Naive thymus-derived CD4-positive, alpha-beta T cell (primary cell): ENCODE measurements at places on chromosomes 11 and 22. TPM values are rescaled to one million over a fixed set of nuclear protein-coding genes. Genes with fewer than 3 reads are reported as not detected.

DNA sequence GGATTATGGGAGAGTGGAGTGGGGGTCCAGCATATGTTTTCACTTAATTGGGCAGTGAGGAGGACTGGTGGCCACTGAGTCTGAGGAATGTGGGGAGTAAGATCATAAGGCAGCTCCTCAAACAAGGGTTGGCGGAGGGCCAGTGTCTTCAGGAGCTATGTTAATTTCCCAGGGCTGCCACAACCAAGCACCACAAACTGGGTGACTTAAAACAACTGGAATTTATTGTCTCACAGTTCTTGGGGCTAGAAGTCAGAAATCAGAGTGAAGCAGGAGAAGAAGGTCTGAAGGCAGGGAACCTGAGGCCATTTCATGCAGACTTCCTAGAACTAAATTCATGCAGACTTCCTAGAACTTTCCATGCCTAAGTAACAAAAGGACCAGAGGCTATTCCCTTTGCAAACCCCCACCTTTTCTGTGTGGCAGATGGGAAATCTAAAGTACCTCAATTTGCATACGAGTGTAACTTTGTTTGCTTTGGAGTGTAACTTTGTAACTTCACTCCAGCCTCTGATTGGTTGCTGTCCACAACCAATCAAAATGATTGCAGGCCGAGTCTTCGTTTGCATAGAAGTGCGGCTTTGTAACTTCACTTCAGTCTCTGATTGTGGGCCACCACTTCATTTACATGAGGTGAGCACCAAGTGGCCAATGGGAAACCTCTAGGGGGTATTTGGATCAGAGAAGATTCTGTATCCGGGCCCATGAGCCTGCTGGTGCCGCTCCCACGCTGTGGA lies 50.5 kb upstream of the ZBED5 start:
- no peaks in the 10 kb centered on the region for H3K36me3 ChIP-seq
- H3K4me1 ChIP-seq, result no peaks in the 10 kb centered on the region
- no peak overlapping the region for H3K4me3 ChIP-seq
- no peak overlapping the region for H3K27ac ChIP-seq
- no peaks in the 10 kb centered on the region for H3K27me3 ChIP-seq

- no peaks in the 10 kb centered on the region for H3K27me3 ChIP-seq
- no peak for DNase-seq
- no peak overlapping the region for H3K27ac ChIP-seq
- no peak overlapping the region for H3K4me3 ChIP-seq
Observed at GRCh38 chr22:46905834-46906233, 143.4 kb downstream of the TBC1D22A start.

- no peak overlapping the region for H3K27ac ChIP-seq
- no peak for DNase-seq
- no peak overlapping the region for H3K4me3 ChIP-seq
Observed at GRCh38 chr11:102144357-102145355, 34.4 kb downstream of the YAP1 start.

DNA sequence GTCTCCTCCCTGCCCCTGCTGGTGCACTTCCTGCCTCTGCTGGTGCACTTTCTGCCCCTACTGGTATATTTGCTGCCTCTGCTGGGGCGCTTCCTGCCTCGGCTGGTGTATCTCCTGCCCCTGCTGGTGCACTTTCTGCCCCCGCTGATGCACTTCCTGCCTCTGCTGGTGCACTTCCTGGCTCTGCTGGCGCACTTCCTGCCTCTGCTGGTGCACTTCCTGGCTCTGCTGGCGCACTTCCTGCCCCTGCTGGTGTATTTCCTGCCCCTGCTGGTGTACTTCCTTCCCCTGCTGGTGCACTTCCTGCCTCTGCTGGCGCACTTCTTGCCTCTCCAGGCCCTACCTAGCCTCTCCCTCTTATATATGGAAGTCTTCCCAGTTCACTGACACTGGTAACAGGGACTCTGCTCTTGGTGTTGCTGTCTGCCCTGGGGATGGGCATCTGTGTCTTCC lies 10.1 kb downstream of the MTFP1 start:
- H3K36me3 ChIP-seq, result no peaks in the 10 kb centered on the region
- peak; percentile 92 for DNase-seq
- peak overlapping the region; percentile 99 for H3K27ac ChIP-seq
- H3K4me3 ChIP-seq, result peak overlapping the region; percentile 53
- H3K27me3 ChIP-seq, result peaks cover 3% of the 10 kb centered on the region

- no peak overlapping the region for H3K4me3 ChIP-seq
- peaks cover 19% of the 10 kb centered on the region for H3K36me3 ChIP-seq
- H3K27me3 ChIP-seq, result no peaks in the 10 kb centered on the region
- no peak for DNase-seq
- no peaks in the 10 kb centered on the region for H3K4me1 ChIP-seq
Observed at GRCh38 chr22:45190202-45190872, 26.6 kb downstream of the NUP50 start.

GRCh38 chr11:112961751-112962578 lies 745 bp downstream of the NCAM1 start:
- no peaks in the 10 kb centered on the region for H3K27me3 ChIP-seq
- DNase-seq, result no peak
- H3K4me1 ChIP-seq, result no peaks in the 10 kb centered on the region
- H3K27ac ChIP-seq, result no peak overlapping the region
- no peaks in the 10 kb centered on the region for H3K36me3 ChIP-seq

GRCh38 chr11:131924001-131924400 lies 553.6 kb downstream of the NTM start:
- no peaks in the 10 kb centered on the region for H3K27me3 ChIP-seq
- H3K36me3 ChIP-seq, result no peaks in the 10 kb centered on the region
- H3K4me1 ChIP-seq, result no peaks in the 10 kb centered on the region
- H3K27ac ChIP-seq, result no peak overlapping the region
- no peak for DNase-seq

- DNase-seq, result no peak
- no peaks in the 10 kb centered on the region for H3K27me3 ChIP-seq
- H3K27ac ChIP-seq, result no peak overlapping the region
- H3K36me3 ChIP-seq, result no peaks in the 10 kb centered on the region
- H3K4me1 ChIP-seq, result no peaks in the 10 kb centered on the region
Observed at GRCh38 chr11:9820260-9820659, 156.4 kb downstream of the SWAP70 start.

- H3K27ac ChIP-seq, result peak overlapping the region; percentile 75
- H3K36me3 ChIP-seq, result peaks cover 6% of the 10 kb centered on the region
- H3K27me3 ChIP-seq, result no peaks in the 10 kb centered on the region
- no peak for DNase-seq
- H3K4me1 ChIP-seq, result peaks cover 95% of the 10 kb centered on the region
Observed at GRCh38 chr22:30307041-30307574, 17.8 kb upstream of the CASTOR1 start.

- no peaks in the 10 kb centered on the region for H3K36me3 ChIP-seq
- H3K27ac ChIP-seq, result no peak overlapping the region
- H3K27me3 ChIP-seq, result no peaks in the 10 kb centered on the region
Observed at GRCh38 chr11:2673871-2674471, 25.8 kb downstream of the KCNQ1OT1 start.

DNA sequence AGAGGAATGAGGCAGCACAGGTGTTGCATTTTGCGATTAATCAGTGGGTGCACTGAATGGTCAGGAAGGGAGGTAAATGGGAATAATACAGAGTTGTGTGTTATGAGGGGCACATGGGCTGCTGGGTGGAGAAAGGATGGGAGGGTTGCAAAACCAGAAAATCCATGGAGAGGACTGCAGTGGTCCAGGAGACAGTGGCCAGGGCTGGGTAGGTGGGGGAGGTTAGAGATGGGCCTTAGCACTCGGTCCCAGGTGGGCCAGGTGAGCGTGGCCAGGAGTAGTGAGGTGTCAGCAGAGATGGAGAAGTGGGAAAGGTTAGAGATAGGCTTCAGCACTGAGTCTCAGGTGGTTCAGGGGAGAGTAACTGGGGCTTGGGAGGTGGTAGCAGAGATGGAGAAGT lies 399.1 kb upstream of the LARGE1 start:
- no peaks in the 10 kb centered on the region for H3K4me1 ChIP-seq
- no peaks in the 10 kb centered on the region for H3K36me3 ChIP-seq

- DNase-seq, result no peak
- no peaks in the 10 kb centered on the region for H3K27me3 ChIP-seq
- no peak overlapping the region for H3K27ac ChIP-seq
- H3K4me1 ChIP-seq, result no peaks in the 10 kb centered on the region
- no peak overlapping the region for H3K4me3 ChIP-seq
- H3K36me3 ChIP-seq, result no peaks in the 10 kb centered on the region
Observed at GRCh38 chr11:63709336-63709884, 28.1 kb downstream of the RTN3 start.

DNA sequence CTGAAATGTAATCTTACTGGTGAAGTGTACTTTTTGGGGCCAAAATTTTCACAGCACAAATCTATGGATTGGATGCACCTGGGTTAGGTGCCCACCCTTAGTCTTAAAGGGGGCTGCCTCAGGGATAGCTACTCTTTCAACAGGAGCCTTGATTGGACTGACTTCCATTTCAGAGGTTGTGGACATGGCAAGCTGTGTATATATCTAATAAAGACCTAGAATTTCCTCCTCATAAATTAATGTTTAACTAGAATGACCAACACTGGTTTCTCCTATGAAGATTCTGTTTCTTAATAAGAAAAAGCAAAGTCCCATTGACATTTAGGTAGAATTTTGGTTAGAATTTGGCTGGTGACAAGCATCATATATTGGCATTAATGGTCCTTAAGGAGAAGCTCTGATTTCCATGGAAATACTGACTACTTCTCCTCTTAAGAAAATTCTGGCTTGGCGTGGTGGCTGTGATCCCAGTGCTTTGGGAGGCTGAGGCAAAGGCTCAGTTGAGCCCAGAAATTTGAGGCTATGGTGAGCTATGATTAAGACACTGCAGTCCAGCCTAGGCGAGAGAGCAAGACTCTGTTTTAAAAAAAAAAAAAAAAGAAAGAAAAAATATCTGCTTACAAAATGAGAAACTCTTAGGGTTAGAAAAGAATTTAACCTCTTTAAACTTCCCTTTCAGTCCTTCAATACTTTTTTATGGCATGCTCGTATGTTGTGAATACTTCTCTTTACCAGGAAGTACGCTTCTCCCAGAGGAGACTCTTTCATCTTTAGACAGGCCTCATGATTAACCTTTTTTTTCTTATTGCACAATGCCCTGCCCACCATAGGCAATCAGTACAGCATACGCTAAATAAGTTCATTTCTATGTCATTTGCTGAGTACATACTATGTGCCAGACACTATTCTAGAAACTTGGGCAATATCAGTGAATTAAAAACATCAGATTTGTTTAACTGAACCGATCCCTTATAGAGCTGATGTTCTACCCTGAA lies 77.2 kb downstream of the PRR5L start:
- H3K36me3 ChIP-seq, result no peaks in the 10 kb centered on the region
- H3K27ac ChIP-seq, result no peak overlapping the region
- no peak overlapping the region for H3K4me3 ChIP-seq
- peaks cover 8% of the 10 kb centered on the region for H3K4me1 ChIP-seq

DNA sequence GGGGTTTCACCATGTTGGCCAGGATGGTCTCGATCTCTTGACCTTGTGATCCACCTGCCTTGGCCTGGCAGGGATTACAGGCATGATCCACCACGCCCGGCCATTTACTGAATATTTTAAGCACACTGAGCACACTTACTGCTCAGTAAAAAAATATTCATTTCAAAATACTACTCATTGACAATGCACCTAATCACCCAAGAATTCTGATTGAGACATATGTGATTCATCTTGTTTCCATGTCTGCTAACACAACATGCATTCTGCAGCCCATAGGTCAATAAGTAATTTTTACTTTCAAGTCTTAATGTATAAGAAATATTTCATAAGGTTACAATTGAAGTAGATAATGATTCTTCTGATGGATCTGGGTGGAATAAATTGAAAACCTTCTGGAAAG lies 4.2 kb upstream of the OR52J3 start:
- H3K4me3 ChIP-seq, result no peak overlapping the region
- no peak overlapping the region for H3K27ac ChIP-seq
- H3K27me3 ChIP-seq, result no peaks in the 10 kb centered on the region

- no peaks in the 10 kb centered on the region for H3K36me3 ChIP-seq
- H3K27ac ChIP-seq, result no peak overlapping the region
- H3K27me3 ChIP-seq, result peaks cover under 1% of the 10 kb centered on the region
- H3K4me1 ChIP-seq, result peaks cover 8% of the 10 kb centered on the region
- DNase-seq, result no peak
Observed at GRCh38 chr11:57640068-57640800, 9.5 kb downstream of the YPEL4 start.

DNA sequence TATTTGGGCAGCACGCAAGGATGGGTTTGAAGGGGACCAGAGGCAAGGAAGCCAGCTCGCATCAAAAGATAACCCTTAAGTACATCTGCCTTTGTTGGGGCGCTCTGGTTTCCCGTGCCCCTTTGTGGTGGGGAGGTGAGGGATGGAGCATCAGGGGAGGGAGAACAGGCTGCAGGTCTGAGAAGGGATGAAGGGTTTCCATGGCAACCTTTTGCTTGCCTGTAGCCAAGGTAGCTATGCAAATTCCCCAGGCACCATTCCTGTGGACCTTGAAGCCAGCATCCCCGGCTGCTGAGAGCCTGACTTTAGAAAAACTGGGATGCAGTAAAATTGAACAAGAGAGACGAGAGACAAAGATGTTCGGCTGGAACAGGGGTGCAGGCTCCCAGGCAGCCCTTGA lies 75.7 kb downstream of the SEZ6L start:
- H3K27ac ChIP-seq, result no peak overlapping the region
- no peaks in the 10 kb centered on the region for H3K27me3 ChIP-seq
- no peaks in the 10 kb centered on the region for H3K36me3 ChIP-seq
- no peak overlapping the region for H3K4me3 ChIP-seq

- no peaks in the 10 kb centered on the region for H3K36me3 ChIP-seq
- DNase-seq, result no peak
- H3K4me3 ChIP-seq, result no peak overlapping the region
- H3K27me3 ChIP-seq, result no peaks in the 10 kb centered on the region
- no peak overlapping the region for H3K27ac ChIP-seq
Observed at GRCh38 chr11:1576825-1577224, 4.8 kb upstream of the DUSP8 start.

DNA sequence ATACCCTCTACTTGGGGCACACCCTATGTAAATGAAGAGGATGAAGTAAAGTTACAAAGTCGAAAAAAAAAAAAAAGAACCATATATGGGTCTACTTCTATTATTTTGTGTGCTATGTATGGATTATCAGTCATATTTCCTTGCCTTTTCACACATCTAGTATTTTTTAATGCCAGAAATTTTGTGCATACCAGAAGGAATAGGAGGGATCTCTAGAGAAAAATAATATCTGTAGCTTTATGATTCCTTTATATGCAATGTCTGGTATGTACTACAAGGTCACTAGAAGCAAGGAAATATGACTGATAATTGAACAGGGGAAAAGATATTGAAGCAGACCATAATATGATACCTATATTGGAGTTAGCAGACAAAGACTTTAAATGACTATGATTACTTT lies 713.4 kb downstream of the OPCML start:
- no peaks in the 10 kb centered on the region for H3K36me3 ChIP-seq
- H3K4me3 ChIP-seq, result no peak overlapping the region
- H3K27ac ChIP-seq, result no peak overlapping the region
- DNase-seq, result no peak
- H3K27me3 ChIP-seq, result no peaks in the 10 kb centered on the region
- no peaks in the 10 kb centered on the region for H3K4me1 ChIP-seq

- no peak overlapping the region for H3K4me3 ChIP-seq
- H3K27me3 ChIP-seq, result no peaks in the 10 kb centered on the region
- no peak overlapping the region for H3K27ac ChIP-seq
- DNase-seq, result no peak
- H3K4me1 ChIP-seq, result peaks cover 89% of the 10 kb centered on the region
Observed at GRCh38 chr11:44572884-44573283, 7.4 kb downstream of the CD82 start.

MYBPC3 gene
- not detected for total RNA-seq

OR8D4 gene
- not detected for total RNA-seq

OR52B6 gene
- not detected for total RNA-seq

CRACR2B gene
- 0.62 TPM for total RNA-seq

SCN4B gene
- 0.13 and 0.19 TPM in 2 replicates for total RNA-seq

DNHD1 gene
- total RNA-seq, result 65.8 TPM

SPDYC gene
- not detected for total RNA-seq

NUDT8 gene
- 4.0 TPM for total RNA-seq

TMPRSS5 gene
- 0.50 TPM for total RNA-seq
